Stimulated activated CD4-positive, alpha-beta T cell treated with anti-CD3 and anti-CD28 coated beads, Interleukin-1b, Interleukin-23, amount 100 ng/mL, for 1 hour (primary cell): ENCODE measurements at places on chromosomes 5 and 9.
A peak's percentile ranks its signal among the peaks of the same experiment; 100 is the strongest.

GRCh38 chr5:30042677-30043076, 1150.8 kb upstream of the CDH6 start:
- DNase-seq = no peak

DNA sequence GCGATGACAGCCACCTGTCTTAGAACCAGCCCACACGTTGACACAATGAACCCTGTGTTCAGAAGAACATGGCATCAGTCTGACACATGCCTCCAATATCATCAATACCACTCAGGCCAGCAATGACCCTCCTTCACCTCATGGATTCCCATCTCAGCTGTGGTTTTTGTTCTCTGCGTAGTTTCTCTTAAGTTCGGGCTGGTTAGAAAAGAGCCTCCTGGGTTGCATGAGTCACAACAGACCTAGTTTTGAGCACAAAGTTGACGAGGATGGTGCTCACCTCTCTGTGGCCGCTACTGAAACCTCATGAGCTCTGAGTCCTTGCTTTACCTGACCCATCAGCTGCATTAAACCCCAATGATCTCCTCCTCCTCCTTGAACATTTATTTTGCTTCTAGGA, 299.9 kb downstream of the SPOCK1 start:
- no peak for DNase-seq

DNA sequence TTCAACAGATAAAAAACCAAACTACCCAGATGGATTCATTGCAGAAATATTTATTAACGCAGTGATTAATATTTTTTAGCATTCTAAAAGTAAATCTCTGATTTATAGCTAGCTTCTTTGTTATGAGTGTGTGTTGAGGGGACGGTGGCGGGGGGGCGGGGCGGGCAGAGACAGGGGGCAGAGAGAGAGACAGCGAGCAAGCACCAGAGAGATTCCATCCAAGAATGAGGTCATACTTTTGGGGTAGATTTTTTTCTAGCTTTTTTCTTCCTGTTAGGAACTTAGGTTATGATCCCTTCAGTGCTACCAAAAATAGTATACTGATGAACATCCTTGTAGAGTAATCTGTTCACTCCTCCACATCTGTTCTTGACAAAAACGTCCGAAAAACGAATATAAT, 500 bp upstream of the ZNF883 start:
- no peak for DNase-seq

DNA sequence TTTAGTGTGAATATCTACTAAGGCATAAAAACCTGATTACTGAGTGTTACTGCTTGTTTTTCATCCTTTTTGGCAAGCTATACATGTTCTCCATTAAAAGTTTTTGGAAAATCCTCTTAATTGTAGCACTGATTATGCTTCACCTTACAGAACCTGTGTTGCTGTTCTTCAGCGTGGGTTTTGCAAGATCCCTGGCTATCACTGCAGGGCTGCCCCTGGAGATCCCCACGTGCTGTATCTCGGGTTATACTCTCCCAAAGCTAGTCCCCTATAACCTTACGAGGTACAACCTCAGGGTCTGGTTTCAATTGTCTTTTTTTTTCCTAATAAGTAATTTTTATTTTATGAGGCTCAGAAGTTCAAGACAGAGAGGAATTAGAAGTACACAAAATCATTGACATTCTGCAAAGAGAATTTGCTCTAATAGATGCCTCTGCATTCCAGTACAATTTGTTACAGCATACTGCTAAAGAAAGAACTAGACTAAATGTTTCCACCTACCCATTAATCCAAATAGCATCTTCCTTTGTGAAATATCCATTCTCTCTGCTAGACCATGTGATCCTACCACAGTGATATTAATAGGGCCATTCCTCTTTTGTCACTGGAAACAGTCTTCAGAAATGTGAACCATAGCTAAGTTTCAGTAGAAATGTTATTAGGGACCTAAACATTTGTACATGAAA, 25.8 kb upstream of the CAMK4 start:
- DNase-seq = no peak

DNA sequence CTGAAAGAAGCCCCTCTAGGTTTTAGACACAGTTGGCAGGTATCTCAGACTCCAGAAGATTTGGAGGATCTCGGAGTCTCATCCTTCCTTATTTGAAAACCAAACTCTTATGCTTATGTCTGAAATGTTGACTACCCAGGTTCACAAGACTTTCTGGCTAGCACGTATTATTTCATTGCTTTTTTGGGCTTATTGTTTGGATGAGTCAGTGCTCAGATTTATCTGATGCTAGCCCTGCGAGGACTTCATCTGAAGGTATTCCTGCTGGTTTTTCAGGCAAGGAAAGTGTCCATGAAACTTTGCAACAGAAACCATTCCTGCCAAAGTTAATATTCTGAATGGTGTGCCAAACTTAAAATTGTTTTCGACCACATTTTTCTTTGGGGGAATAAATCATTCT, 8.5 kb downstream of the OSTF1 start:
- DNase-seq = no peak

- no peak for DNase-seq
Measured at GRCh38 chr9:31394015-31394473, 990.4 kb upstream of the ACO1 start.

DNA sequence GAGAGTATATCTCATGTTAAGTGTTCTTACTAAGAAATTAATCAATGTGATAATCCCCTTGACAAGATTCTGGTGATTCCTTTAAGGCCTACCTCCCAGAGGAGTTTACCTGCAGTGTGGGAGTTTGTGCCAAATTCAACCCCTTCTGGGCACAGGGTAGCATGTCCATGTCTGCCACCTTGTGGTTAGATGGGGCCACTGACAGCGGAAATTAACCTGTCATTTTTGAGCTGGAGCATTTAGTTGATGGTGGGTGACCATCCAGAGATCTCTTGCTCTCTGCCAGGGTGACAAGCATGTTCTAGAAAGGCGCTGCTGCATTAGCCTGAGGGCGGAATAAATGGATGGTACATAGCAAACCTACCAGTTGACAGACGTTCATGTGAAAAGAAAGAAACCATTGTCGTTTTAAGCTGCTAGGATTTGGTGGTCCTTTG, 132.2 kb downstream of the FBXO4 start:
- DNase-seq = peak; percentile 10

- DNase-seq = no peak
Measured at GRCh38 chr5:3911773-3912172, 316.1 kb downstream of the IRX1 start.

DNA sequence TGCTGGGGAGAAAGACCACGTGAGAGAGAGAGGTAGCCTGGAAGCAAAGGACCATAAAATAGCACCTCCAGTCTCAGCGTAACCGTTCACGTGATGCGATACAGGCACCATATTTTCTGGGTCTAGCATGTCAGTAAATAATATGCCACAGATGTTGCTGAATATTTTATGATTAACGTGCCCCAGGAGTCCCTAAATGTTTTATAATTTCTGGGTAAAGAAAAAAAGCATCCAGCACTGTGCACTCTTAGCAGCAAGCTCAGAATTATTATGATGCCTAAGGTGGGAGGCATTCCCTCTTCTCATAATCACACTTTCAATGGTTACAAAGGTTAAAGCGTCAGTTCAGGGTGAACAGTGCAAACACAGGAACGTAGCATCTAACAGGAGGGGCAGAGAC, 121.8 kb downstream of the CAVIN4 start:
- no peak for DNase-seq

DNA sequence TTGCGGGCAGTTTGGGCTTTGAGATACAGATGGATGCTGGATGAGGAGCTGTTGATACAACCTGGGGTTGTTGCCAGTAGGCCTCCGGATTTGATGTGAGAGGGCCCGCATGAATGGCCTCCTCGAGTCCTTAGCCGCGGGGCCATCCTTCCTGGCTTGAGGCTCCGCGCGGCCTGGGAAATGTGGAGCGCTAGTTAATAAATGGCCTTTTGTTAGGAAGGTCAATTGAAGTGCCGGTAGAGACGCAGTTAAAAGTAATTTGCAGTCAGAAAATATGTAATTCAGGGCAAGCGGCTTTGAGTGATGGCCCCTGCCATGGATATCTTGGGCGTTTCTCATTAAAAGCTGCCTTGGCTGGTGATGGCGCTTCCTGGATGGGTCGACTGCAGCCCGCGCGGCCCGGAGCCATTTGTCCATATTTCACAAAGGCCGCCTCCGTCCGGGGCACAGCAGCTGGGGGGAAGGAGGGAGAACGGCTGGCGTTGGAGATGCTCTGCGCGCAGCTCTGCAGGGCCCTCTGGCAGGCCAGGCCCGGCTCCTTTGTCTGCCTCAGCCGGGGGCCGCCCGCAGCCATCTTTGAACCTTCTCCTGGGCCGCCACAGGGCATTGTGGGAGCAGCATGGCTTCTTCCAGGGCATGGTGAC, 11.2 kb downstream of the MVB12B start:
- no peak for DNase-seq

DNA sequence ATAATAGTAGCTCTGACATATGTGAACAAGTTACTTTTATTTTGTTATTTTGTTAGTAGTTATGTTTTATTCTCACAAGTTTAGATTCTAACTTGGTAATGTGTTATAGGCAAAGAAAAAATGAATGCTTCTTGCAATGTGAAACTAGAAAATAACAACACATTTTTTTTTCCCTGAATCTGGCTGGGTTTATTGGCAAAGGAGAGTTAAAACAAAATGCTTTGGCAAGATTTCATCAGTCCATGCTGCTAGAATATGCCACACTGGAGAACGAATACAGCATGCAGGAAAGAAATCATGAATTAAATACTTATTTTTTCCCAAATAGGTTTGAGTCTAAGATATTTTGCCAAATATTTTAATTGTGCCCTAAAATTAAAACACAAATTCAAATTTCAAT, 1048.1 kb upstream of the ACO1 start:
- no peak for DNase-seq

DNA sequence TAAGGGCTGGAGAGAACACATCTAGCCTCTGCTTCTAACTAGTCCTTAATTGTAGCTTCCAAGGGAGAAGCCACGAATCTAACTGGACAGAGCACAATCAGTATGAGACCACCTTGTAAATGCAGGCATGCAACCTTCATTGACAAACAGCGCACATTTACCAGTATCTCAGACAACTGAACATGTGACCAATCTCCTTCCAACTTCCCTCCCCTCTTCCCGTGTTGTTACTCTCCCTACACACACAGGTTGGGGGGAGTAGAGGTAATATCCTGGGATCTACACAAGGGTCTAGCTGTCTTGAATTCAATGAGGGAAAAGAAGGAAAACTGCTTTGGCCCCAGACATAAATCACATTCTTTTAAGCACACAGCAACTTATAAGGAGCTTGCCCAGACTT, 77.6 kb downstream of the LIFR start:
- DNase-seq = no peak

- no peak for DNase-seq
Measured at GRCh38 chr5:72811849-72812248, 4.6 kb upstream of the TNPO1 start.

DNA sequence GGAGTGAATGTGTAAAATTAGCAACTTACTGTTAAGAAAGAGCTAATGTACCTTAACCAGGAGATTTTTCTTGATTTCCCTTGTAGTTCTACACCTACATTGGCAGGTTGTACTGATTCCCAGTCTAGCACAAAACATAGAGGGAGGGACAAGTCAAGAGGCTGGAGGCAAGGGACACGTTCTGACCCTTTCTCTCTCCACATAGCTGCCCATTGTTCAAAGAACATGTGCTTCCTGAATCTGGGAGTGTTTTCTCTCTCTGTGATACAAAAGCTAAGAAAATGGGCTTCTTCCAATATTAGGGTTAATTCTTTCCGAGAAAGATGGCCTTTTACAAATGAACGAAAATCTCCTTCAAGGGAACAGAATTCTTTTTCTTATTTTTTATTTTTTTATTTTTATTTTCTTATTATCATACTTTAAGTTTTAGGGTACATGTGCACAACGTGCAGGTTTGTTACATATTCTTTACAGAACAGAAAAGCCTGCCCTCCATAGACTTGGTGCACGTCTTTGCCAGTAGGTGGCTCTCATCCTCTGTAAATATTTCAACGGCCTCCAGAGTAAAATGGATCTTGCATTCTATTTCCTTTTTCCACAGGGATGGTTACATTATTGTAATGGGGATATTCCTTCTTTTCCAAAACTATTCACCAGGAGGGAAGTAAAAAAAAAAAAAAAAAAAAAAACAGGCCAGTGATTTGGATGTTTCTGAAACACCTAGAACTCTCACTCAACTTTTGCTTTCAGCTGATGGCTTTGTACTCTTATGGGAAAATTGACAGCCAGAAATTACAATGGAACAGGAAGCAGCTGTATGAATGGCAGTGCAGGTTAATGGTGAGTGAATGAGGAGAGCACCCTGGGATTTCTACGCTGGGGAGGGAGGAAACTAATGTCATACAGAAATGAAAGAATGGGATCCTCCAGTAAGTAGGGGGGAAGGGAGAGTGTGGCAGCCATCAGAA, 13.1 kb upstream of the IFNA5 start:
- DNase-seq = no peak

DNA sequence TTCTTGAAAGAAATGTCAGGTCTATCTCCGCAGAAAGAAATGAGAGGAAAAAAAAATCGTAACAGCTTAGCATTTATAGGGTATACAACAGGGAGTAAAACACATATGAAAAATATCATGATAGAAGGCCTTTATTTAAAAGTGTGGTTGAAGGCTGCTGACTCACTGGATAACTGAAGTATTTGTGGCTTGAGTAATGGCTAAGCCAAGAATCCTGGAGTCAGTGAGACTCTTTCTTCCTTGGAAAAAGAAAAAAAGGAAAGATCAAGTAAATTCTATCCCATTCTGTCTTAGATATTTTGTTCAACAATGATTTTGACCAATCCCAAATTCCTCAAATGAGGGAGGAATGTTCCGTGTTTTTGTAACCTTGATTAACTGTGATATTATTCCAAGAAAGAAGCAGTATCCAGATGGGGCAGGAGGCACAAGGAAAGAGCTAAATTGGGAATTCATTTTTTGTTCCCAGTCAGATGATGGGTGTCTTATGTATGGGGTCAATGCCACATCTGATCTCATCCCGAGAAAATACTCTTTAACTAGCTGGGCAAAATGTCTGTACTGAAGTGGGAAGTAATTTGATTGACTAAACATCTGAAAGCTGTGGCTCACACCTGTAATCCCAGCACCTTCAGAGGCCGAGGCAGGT, 64.3 kb upstream of the MYO10 start:
- DNase-seq = no peak

GRCh38 chr9:84935528-84936117, 266.1 kb downstream of the NTRK2 start:
- no peak for DNase-seq

- DNase-seq = no peak
Measured at GRCh38 chr9:36938617-36939016, 95.5 kb downstream of the PAX5 start.

- no peak for DNase-seq
Measured at GRCh38 chr9:18935541-18935940, 97.5 kb downstream of the SAXO1 start.

DNA sequence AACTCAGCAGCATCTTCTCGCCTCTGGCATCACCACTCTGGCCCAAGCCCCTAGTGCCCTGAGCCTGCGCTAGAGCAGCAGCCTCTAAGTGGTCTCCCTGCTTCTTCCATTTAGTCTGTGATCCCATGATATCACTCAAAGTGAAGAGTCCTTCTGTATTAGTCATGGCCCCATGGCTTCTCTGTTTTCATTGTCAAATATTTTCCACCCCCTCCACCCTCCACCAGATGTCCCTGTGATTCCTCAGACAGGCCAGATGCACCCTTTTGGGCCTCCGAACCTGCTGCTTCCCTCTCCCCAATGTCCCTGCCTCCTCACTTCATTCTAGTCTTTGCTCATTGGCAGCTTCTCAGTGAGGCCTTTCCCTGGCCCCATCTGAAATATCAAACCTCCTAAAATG, 299.2 kb downstream of the SPOCK1 start:
- no peak for DNase-seq

- DNase-seq = no peak
Measured at GRCh38 chr9:133938086-133938485, 54.0 kb downstream of the VAV2 start.

GRCh38 chr5:61264273-61264661, 67.8 kb upstream of the ZSWIM6 start:
- no peak for DNase-seq

- no peak for DNase-seq
Measured at GRCh38 chr9:27514551-27514950, 9.5 kb upstream of the IFNK start.
